ENCODE measurements at places on chromosomes 7 and 10. TPM values are rescaled to one million over a fixed set of nuclear protein-coding genes. Genes with fewer than 3 reads are reported as not detected.

GRCh38 chr7:92798517-92799249 is 37.7 kb downstream of the CDK6 start:
- H3K27me3 ChIP-seq: no peaks in the 10 kb centered on the region
- H3K27ac ChIP-seq: no peak overlapping the region
- no peak overlapping the region for H3K4me3 ChIP-seq
- H3K4me1 ChIP-seq: peaks cover 4% of the 10 kb centered on the region

DNA sequence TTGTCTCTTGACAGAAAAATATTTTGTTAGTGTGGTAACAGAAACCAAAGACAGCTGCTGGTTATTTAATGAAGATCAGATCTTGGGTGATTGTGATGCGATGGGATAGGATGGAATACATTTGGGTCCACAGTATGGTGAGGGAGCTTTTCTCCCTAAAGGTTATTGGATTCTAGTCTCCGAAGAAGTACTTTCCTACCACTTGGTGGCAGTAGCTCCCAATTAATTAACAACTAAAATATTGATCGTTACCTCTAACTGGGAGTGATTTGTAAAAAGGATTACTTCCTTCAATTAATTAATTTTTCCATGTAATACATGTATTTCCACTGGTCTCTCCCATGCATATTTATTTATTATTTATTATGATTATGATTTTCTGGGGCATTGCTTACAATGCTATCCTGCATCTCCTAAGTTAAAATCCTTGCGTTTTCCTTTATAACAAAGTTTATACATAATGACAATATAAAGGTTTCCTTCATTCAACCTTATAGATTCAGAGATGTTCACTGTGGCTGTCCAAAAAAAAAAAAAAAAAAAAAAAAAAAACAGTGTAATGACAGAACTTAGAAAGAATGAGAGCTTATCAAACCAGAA is 25.6 kb downstream of the TMEM196 start:
- H3K4me1 ChIP-seq: no peaks in the 10 kb centered on the region

- no peaks in the 10 kb centered on the region for H3K36me3 ChIP-seq
- no peaks in the 10 kb centered on the region for H3K4me1 ChIP-seq
- DNase-seq: no peak
- H3K27ac ChIP-seq: no peak overlapping the region
These were observed 147.7 kb downstream of the SH2D4B start for GRCh38 chr10:80685355-80685754.

- no peak for DNase-seq
- H3K4me1 ChIP-seq: no peaks in the 10 kb centered on the region
- no peak overlapping the region for H3K4me3 ChIP-seq
- H3K27me3 ChIP-seq: no peaks in the 10 kb centered on the region
- H3K27ac ChIP-seq: no peak overlapping the region
These were observed 60.8 kb downstream of the DLG5 start for GRCh38 chr10:77865580-77866324.

The SAMD9L gene
- 34.1 TPM for total RNA-seq
